ENCODE measurements at places on chromosomes 5 and 9. TPM values are rescaled to one million over a fixed set of nuclear protein-coding genes. Genes with fewer than 3 reads are reported as not detected.

Gene PDCD1LG2
- total RNA-seq: 6.3 TPM

Gene ZBED3
- total RNA-seq: 14.8 TPM

Gene C5orf52
- not detected for total RNA-seq

Gene CLINT1
- 84.6 TPM for total RNA-seq

Gene ADAMTS16
- total RNA-seq: 0.26 TPM

Gene IQGAP2
- 31.0 TPM for total RNA-seq

Gene TUBB4B
- 191 TPM for total RNA-seq

Gene PHF24
- total RNA-seq: 0.23 TPM

Gene SLC46A2
- total RNA-seq: 17.0 TPM

Gene CORO2A
- total RNA-seq: 20.0 TPM

Gene PCSK5
- total RNA-seq: 18.1 TPM

Gene MEIKIN
- total RNA-seq: not detected

Gene KIAA0825
- 4.4 TPM for total RNA-seq

Gene INSYN2B
- 0.17 TPM for total RNA-seq

Gene LRRC26
- not detected for total RNA-seq

Gene FCN2
- total RNA-seq: not detected

Gene SEC24A
- 21.7 TPM for total RNA-seq

Gene CTXN3
- not detected for total RNA-seq

Gene WDR38
- total RNA-seq: not detected

Gene IFNB1
- total RNA-seq: not detected

Gene FBP1
- 357 TPM for total RNA-seq

Gene ADAM19
- total RNA-seq: 10.6 TPM

Gene ACTL7B
- not detected for total RNA-seq

Gene SPATA31A5
- not detected for total RNA-seq

Gene TOR4A
- 27.4 TPM for total RNA-seq

Gene ADGRD2
- not detected for total RNA-seq
